ENCODE measurements at places on chromosomes 2 and 18.

- DNase-seq, result no peak
Measured at GRCh38 chr2:219447242-219448098, 12.8 kb downstream of the SPEG start.

- no peak for DNase-seq
Measured at GRCh38 chr18:10670856-10671255, 145.0 kb downstream of the NAPG start.

- DNase-seq, result no peak
Measured at GRCh38 chr2:241033336-241033987, 35.0 kb downstream of the SNED1 start.

GRCh38 chr18:8780227-8780626 lies 74.9 kb downstream of the MTCL1 start:
- DNase-seq, result no peak

DNA sequence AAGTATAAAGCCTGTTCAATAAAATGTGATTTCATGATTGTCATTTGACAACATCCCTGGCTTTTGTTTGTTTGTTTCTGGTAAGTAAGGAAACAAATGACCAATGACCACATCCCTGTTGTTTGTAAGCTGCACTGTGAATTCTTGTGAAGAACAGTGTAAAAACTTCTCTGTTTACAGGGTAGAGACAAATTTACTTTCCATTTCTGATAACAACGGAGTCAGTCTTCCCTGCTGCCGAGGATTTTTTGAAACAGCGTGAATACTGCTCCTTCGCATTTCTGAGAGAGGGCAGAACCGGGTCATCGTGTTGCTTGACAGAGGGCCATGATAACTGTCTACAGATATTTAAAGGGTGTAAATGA lies 38.4 kb upstream of the CTAGE1 start:
- DNase-seq, result no peak

- DNase-seq, result no peak
Measured at GRCh38 chr2:118667964-118668363, 179.5 kb downstream of the EN1 start.

DNA sequence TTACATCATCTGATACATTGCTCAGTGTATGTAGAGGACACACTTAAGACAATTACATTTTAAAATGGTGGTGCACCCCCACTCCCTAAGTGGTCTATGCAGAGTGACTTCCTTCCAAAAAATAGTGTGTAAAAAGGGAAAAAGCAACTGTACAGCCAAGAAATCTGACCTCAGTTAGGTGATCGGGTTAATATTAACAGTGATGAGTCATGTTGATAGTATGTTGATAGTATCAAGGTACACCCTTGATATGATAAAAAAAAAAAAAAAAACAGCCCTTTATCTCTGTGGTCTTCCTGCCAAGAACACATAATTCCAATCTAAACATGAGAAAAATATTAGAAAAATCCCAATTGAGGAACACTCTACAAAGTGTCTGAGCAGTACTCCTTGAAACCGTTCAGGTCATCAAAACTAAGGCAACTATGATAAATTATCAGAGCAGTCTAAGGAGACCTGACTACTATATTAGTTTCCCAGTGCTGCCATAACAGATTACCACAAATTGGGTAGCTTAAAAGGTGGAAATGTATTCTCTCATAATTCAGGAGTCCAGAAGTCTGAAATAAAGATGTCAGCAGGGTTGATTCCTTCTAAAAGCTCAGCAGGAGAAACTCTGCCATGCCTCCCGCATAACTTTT lies 171.9 kb downstream of the ARHGAP28 start:
- DNase-seq, result no peak

DNA sequence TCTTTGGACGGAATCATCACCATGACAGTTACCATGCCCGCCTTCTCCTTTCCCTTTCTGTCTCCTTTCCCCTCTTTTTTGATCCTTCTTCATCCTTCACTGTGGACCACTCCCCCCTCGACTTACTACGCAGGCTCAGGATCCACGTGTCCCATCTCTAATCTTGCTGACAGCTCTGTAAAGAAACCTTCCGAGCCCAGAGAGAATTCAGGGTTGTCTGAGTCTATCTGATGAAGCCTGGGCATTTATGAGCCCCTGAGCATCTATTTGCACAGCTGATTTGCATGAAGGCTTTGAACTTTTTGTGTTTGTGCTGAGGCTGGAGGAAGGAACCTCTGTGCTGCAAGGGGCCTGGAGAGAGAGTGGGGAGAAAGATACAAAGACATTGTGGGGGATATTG lies 50.7 kb downstream of the CIB4 start:
- DNase-seq, result no peak

DNA sequence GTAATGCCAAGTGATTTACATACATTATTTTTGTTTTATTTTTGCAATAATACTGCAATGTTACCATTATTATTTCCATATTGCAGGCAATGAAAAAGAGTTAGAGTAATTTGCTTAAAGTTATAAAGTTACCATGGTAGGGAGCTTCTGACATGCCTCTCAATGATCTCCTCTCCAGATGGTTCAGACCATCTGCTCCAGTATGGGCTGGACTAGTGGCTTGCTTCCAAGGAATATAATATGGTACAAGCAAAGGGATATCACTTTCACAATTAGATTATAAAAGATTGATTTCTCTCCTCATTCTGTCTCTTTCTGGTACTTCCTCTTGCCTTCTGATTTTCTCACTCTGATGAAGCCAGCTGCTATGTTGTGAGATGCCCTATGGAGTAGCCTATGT lies 245.4 kb downstream of the INSIG2 start:
- DNase-seq, result no peak

- no peak for DNase-seq
Measured at GRCh38 chr2:146241023-146241422, 1603.8 kb upstream of the ACVR2A start.

GRCh38 chr2:174776675-174777074 lies 12.4 kb upstream of the CHRNA1 start:
- DNase-seq, result no peak
